B cell (primary cell): ENCODE measurements at places on chromosomes 3 and 15. TPM values are rescaled to one million over a fixed set of nuclear protein-coding genes. Genes with fewer than 3 reads are reported as not detected.

DNA sequence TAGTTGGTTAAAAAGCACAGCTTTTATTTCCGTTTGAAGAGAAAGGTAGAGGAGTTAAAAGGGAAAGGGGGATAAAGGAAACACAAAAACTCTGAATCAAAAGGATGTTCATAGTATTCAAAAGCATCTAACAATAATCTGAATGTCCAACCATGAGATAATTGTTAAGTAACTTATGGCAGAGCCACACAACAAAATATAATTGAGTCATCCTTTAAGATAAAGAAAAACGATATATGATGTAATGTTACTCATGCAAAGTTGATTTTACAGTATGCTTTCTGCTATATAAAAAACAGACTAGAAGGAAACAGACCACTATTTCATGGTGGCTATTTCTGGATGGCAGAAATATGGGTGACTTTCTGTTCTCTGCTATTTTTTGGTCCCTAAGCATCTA, 3.9 kb downstream of the XPC start:
- H3K27ac ChIP-seq, result no peak overlapping the region
- H3K27me3 ChIP-seq, result no peaks in the 10 kb centered on the region
- H3K4me3 ChIP-seq, result no peak overlapping the region
- no peak for DNase-seq
- no peaks in the 10 kb centered on the region for H3K36me3 ChIP-seq

Gene PCYT1A
- total RNA-seq, result 59.9 and 61.2 TPM in 2 replicates

Gene CCDC54
- total RNA-seq, result not detected in 2 replicates

- H3K27ac ChIP-seq, result no peak overlapping the region
- H3K27me3 ChIP-seq, result no peaks in the 10 kb centered on the region
- DNase-seq, result no peak
Measured at GRCh38 chr15:93825682-93826081, 405.7 kb upstream of the MCTP2 start.

DNA sequence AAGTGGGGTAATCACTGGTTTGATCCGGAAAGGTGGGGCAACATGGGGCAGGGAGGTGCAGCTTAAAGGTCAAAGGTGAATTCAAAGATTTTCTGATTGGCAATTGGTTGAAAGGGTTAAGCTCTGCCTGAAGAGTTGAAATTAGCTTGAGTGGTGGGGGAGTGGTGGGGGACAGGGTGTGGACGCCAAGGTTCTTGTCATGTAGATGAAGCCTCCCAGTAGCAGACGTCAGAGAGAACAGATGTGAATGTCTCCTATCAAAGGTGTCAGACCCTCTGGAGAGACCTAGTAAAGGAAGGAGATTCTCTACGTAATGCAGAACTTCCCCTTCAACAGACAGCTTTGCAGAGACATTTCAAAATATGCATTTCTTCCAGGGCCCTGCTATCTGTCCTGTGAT, 62.8 kb downstream of the ABCC5 start:
- no peak overlapping the region for H3K27ac ChIP-seq
- no peak for DNase-seq
- H3K27me3 ChIP-seq, result no peaks in the 10 kb centered on the region
- H3K4me1 ChIP-seq, result no peaks in the 10 kb centered on the region
- no peak overlapping the region for H3K4me3 ChIP-seq

GRCh38 chr15:51310064-51310463, 28.3 kb downstream of the CYP19A1 start:
- no peaks in the 10 kb centered on the region for H3K27me3 ChIP-seq
- H3K36me3 ChIP-seq, result no peaks in the 10 kb centered on the region
- H3K4me3 ChIP-seq, result no peak overlapping the region
- no peak overlapping the region for H3K27ac ChIP-seq
- no peak for DNase-seq
- no peaks in the 10 kb centered on the region for H3K4me1 ChIP-seq

DNA sequence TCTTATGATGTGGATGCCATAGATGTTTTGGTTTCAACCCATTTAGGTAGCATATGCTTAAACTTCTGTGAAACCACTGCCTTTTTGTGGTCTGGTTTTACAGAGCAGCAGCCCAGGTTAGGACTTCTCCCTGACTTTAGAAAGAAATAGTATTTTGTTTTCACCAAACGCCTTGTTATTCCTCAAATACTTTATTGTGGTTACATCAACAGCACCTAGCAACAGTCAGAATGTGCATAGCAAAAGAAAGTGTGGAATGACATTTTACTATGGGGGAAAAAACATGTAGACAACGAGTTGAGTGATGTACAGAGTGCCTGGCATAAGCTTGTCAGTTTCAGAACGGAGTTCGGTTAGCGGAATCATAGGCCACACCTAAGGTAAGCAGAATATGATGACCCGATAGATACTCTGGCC, 159.2 kb downstream of the TPRG1 start:
- H3K27me3 ChIP-seq, result peaks cover 7% of the 10 kb centered on the region
- DNase-seq, result no peak
- H3K36me3 ChIP-seq, result no peaks in the 10 kb centered on the region
- H3K4me3 ChIP-seq, result no peak overlapping the region
- H3K4me1 ChIP-seq, result no peaks in the 10 kb centered on the region

- no peak for DNase-seq
- H3K4me1 ChIP-seq, result no peaks in the 10 kb centered on the region
- H3K36me3 ChIP-seq, result no peaks in the 10 kb centered on the region
Measured at GRCh38 chr3:178036451-178037144, 499.6 kb upstream of the KCNMB2 start.

DNA sequence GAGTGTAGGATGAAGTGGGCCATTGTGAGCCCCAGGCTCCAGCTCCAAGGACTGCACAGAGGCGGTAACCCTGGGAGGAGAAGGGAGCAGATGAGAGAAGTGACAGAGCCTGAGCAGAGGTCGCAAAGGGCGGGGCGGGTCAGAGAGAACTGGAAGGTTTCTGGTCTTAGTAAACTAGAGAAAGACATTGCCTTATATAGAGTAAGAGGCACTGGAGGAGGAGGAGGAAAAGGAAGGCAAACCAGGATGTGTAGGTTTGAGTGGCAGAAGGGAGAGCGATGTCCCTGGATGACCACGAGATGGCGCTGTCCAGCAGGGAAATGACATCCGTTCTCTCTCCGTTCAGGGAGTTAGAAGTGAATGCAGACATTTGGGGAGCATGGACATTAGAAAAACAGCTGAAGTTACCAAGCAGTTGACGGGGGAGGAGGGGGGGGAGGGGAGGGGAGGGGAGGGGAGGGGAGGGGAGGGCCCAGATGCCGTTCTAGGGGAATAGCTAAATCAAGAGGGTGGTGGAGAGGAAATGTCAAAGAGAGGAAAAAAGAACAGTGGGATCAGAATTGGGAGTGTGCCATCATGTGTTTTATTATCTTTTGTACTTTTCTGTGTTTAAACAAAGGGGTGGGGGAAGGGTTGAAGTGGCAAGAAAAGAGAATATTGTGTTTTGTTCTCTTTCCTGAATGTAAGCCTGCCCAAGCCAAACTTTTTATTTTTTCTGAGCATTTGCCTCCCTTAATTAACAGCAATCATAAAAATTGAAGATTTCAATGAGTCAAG, 48.8 kb downstream of the STARD5 start:
- no peaks in the 10 kb centered on the region for H3K27me3 ChIP-seq
- H3K27ac ChIP-seq, result no peak overlapping the region
- peaks cover 13% of the 10 kb centered on the region for H3K4me1 ChIP-seq
- H3K36me3 ChIP-seq, result no peaks in the 10 kb centered on the region

- H3K4me3 ChIP-seq, result no peak overlapping the region
- no peaks in the 10 kb centered on the region for H3K36me3 ChIP-seq
- peaks cover 26% of the 10 kb centered on the region for H3K4me1 ChIP-seq
- H3K27ac ChIP-seq, result no peak overlapping the region
- H3K27me3 ChIP-seq, result no peaks in the 10 kb centered on the region
- DNase-seq, result no peak
Measured at GRCh38 chr3:122918576-122919290, 108.8 kb downstream of the SEMA5B start.

DNA sequence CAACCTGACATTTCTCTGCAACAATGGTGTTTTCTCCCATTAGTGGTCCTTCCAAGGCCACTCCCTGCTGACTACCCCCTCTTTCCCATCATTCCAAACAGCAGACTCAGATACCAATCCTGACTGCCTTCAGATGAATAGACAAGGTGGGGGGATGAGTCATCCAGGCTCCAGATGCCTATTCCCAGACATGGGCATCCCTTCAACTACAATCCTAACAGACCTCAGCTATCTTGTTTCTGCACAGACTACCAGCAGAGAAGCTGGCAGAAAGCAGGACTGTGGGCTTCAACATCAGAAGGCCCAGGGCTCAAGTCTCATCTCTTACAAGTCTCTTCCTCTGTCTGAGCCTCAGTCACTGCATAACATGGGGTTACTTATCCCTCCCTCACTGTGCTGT, 2.2 kb downstream of the RBP1 start:
- no peaks in the 10 kb centered on the region for H3K4me1 ChIP-seq
- H3K27ac ChIP-seq, result no peak overlapping the region
- DNase-seq, result no peak
- H3K36me3 ChIP-seq, result no peaks in the 10 kb centered on the region

GRCh38 chr3:140251678-140252077, 316.7 kb downstream of the CLSTN2 start:
- no peak overlapping the region for H3K27ac ChIP-seq
- DNase-seq, result no peak
